ENCODE measurements at places on chromosomes 12 and 14.

- peak; percentile 60 for DNase-seq
Measured at GRCh38 chr12:64608901-64609535, 1.3 kb upstream of the RASSF3 start.

- no peak for DNase-seq
Measured at GRCh38 chr14:67573228-67574010, 26.6 kb downstream of the PIGH start.

- peak; percentile 62 for DNase-seq
Measured at GRCh38 chr12:2891240-2892053, 756 bp downstream of the TULP3 start.

DNA sequence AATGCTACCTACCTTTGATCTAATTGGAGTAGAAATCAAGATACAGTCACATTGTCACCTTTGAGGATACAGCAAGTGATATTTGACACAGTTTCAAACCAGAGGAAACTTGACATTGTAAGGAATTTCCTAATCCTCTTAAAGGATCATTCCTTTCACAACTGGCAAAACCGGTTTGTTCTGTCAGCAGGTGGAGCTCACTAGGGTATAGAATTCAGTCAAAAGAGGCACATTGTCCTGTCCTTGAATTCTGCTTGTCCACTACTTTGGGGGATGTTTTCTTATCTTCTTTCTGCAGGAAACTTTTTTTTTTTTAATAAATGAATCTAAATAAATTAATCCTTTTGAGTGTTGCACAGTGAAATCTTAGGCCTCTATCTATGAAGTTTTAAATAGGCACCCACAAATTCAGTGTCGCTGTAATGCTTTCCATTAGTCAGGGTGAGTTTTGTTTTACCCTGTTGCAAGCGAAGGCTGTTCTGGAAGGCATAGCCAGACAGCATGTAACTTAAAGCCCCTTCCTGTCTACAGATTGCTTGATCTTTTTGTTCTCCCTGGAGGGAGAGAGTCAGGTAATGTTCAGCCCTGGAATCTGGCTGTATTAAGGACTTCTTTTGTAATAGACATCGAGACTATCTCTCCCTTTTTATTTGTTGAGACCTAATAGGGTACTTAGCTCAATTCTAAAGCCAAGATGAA is 285.0 kb upstream of the RGS6 start:
- DNase-seq: no peak

DNA sequence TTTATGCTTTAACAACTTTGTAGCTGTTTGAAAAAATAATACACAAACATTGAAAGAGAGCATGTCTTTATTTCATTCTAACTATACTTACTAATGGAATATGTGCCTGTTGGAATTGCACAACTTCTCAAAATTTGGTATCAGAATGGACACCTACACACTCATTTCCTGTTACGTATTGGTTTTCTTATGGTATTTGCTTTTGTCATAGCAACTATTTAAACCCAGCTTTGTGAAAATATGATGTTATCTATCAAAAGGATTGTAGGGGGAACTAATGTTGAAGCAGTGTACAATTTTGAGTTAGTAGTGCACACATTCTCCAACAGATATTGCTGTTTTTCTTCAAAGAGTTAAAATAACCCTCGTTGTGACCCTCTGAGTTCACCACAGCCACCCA is 52.6 kb downstream of the RBMS2 start:
- DNase-seq: peak; percentile 71

DNA sequence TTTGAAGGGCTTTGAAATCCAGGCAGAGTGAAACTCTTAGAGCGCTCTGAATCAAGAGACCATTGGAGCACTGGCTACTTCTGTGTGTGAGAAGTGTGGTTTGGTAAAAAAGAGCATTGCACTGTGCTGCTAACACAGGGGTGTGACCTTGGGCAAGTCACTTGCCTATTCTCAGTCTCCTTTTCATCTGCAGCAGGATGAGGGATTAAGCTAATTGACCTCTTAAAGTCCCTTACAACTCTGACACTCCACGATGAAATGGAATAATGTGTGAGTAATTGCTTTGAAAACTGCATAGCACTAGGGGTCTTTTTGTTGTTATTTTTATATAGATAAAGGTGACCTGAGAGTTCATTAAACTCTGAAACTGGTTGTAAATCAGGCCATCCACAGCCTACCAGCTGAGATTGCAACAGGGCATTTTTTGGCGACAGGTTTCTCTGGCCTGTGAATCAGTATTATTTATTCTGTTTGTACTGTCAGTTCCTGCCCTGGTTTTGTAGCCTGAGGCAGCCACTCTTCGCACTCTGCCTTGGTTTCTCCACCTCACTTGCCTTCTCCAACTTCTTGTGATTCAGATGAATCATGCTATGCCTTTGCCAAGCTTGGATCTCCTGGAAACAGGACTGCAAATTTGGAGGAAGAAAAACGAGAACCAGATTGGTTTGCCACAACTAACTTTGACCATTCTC is 159.9 kb upstream of the PARP11 start:
- no peak for DNase-seq

GRCh38 chr12:116162071-116162470 is 115.4 kb downstream of the MED13L start:
- no peak for DNase-seq

GRCh38 chr14:35631071-35631805 is 97.3 kb downstream of the INSM2 start:
- DNase-seq: peak; percentile 1

DNA sequence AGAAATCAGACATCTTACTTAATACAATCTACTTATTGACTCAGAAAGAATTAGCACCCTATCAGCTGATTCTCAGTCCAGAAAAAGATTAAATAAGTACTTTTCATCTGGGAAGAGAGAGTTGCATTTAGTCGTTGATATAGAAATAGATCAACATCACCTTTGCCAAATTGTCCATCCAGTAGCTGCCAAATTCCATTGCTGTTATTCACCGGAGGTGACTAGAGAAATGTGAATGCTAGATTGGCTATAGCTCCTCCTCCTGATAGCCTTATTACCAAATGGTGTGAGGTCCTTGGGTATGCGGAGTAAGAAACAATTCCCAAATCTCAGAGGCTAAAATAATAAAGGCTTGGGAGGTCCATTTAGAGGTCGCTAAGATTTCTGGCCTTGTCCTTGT is 723.3 kb upstream of the FLRT2 start:
- DNase-seq: peak; percentile 71

- no peak for DNase-seq
Measured at GRCh38 chr12:120013659-120014380, 24.8 kb downstream of the BICDL1 start.

GRCh38 chr14:91317381-91318308 is 73.1 kb upstream of the GPR68 start:
- no peak for DNase-seq

- DNase-seq: no peak
Measured at GRCh38 chr14:76311079-76311758, 64.7 kb upstream of the ESRRB start.

DNA sequence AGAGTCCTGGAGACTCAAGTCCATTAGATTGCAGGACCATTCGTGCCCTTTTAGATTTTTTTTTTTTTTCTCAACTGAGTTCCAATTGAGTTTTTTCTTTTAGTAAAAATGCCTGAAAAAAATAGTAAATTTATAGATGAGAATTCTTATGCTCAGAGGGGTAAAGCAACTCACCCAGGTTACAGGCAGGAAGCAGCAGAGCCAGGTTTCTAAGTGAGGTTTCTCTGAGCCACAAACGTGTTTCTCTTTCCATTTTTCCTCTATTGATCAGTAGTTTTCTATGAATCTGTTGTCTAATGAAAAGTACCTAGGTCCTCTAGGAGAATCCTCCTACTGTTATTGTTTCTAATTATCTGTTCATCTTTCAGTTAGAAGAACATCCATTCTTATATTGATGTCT is 66.4 kb upstream of the C12orf71 start:
- DNase-seq: no peak

- DNase-seq: no peak
Measured at GRCh38 chr12:53514628-53515290, 7.5 kb upstream of the NPFF start.

DNA sequence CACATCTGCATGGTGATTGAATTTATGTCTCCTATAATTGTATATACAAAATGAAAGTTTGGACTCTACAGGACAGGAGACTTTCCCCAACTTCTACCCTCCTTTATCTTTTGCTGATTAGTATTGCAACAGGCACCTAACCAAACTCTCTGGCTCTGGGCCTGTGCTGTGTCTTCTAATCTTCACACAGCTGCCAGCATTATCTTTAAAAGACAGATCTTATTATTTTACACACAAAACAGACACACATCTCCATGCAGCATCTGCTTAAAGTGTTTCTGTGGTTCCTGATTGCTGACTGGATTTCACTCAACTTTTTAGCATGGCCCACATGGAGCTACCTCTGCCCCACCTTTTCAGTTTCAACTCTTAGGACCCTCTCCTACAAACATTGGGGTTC is 154.9 kb upstream of the PELI2 start:
- DNase-seq: no peak

DNA sequence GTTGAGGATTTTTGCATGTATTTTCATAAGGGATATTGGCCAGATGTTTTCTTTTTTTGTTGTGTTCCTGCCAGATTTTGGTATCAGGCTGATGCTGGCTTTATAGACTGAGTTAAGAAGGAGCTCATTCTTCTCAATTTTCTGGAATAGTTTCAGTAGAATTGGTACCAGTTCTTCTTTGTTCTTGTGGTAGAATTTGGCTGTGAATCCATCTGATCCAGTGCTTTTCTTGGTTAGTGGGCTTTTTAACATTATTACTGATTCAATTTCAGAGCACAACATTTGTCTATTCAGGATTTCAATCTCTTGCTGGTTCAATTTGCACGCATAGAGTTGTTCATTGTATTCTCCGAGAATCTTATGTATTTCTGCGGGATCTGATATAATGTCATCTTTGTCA is 136.5 kb upstream of the FOXG1 start:
- no peak for DNase-seq

DNA sequence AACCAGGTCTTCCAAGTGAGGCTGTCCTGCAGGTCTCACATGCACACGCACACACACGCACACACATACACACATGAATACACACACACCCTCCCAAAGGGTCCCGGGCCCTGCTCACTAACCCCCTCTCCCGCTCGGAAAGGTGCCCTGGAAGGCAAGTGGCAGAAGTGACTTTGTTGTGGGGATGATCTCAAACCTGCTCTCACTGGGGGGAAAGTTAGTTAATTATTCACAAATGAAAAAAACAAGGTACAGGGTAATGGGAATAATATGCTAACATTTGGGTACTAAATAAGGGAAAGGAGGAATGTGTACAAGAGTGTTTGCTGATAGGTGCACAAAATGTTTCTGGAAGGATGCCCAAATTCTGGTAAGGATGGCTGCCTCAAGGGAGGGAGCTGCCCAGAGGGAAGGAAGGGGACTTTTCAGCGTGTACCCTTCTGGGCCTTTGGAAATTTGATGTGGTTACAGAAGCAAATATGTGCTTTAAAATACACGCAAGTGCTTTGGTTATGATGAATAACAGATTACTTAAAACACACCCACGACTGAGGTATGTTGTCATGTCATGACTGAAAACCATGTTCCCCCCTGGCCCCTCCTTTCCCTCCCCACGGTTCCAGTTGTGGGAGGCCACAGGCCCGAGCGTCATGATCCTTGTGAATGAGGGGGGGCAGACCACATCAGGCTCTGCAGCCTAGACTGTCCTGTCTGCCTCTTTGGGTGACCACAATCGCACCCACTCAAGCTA is 43.3 kb upstream of the PLEKHG6 start:
- DNase-seq: no peak

GRCh38 chr12:24940157-24940556 is 8.7 kb downstream of the BCAT1 start:
- no peak for DNase-seq

GRCh38 chr12:57712701-57713100 is 18.8 kb downstream of the OS9 start:
- no peak for DNase-seq

DNA sequence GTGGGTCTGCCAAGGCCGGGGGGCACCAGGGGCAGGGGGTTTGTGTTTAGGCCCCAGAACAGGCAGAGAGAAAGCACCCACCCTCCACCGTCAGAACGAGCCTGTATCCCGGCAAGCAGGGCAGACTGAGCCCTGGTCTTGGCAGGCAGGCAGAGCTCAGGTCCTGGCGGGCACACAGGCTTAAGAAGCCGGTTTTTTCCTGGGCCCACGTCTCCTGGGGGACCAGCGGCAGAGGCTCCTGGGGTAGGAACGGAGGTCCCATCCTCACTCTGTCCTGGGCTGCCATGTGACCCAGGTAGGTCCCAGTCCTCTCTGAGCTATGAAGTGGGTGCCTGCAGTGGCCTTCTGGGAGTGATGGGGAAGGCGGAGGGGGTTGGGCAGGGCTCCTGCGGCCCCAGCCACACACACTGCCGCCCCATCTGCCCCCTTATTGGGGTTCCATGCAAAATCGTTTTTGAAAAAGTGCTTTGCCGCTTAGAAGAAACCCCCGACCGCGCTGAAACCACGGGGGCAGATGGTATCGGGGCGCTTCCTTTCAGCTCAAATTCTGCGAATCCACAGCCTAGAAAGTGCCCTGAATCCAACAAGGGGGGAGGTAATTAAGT is 24.2 kb downstream of the SH2B3 start:
- no peak for DNase-seq

Measured in choroid plexus epithelial cell (primary cell).